ENCODE measurements at places on chromosomes 7 and 10.

DNA sequence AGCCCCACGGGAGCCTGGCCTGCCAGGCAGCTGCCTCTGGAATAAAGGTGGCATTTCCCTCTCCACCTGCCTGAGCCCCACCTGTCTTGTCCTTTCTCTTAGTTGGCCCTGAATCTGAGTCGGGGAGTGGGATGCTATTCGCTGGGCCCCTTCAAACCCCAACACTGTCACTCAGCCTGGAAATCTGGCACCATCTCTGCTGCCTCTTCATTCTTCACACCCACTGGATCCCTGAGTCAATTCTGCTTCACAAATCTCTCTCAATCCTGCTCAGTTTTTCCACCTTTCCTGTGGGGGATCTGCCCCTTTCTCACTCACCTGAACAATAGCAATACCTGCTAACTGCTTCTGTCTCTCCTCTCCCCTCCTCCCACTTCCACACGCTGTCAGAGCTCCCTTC, 10.6 kb downstream of the CRTAC1 start:
- DNase-seq = no peak

GRCh38 chr10:120278069-120278468, 179.0 kb upstream of the PLPP4 start:
- DNase-seq = no peak

- DNase-seq = no peak
Observed at GRCh38 chr7:55521512-55521911, 50.8 kb downstream of the VOPP1 start.

- DNase-seq = no peak
Observed at GRCh38 chr10:12629767-12630165, 280.4 kb downstream of the CAMK1D start.

DNA sequence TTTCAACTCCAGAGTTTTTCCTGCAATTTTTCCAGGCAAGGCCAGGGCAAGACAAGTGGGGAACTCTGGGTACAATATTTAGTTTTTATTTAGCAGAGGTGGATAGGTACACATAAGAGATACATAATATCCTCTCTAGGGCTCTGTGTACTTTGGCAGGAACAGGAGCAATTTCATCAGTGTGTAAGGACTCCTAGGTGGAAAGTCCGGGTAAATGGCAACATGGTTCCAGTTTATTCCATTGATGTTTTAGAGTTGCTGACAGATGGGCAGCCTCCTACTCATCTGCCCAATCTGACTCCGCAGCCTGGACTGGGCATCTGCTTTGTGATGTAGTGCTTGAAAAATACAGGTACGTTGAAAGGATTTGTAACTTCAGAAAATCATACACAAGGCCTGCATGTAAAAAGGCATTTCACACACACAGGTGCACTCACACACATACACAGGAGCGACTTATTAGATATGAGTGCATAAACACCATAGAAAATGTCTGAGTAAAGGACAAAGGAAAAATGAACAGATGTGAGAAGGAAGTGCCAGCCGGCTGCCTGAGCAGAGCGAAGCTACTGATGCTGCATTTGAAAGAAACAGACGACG, 5.7 kb downstream of the PON1 start:
- DNase-seq = no peak

DNA sequence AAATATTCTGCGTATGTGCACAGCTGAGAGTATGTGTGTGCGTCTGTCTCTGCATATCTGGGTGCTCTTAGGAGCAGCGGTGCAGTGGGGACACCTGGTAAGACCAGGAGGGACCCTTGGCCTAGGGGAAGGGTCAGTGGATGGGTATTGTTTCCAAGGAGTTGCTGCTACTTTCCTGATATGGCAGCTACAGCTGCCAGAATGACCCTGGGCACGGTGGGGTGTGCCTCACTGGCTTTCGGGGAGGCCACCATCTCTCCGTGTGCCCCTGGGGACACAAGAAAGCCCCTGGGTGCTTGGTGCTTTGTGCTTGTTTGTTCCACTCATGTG, 8.6 kb downstream of the PFKFB3 start:
- DNase-seq = peak; percentile 41

- DNase-seq = peak; percentile 83
Observed at GRCh38 chr7:137169282-137169698, 174.2 kb downstream of the PTN start.

GRCh38 chr10:122139627-122140170, 131.4 kb upstream of the BTBD16 start:
- peak; percentile 84 for DNase-seq

DNA sequence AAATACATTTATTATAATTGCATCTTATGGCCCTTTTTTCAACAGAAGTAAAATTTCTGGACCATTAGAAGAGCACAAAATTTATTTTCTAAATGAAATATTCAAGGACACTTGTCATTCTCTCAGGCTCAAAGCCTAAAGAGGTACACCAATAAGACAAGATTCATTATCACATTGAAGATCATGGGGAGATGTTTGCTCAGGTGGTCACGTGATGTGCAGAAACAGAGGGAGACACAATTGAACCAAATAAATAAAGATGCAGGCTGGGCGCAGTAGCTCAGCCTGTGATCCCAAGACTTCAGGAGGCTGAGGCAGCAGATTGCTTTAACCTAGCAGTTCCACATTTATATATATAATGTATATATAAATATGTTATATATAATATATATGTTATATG, 53.2 kb upstream of the TMEM254 start:
- no peak for DNase-seq

DNA sequence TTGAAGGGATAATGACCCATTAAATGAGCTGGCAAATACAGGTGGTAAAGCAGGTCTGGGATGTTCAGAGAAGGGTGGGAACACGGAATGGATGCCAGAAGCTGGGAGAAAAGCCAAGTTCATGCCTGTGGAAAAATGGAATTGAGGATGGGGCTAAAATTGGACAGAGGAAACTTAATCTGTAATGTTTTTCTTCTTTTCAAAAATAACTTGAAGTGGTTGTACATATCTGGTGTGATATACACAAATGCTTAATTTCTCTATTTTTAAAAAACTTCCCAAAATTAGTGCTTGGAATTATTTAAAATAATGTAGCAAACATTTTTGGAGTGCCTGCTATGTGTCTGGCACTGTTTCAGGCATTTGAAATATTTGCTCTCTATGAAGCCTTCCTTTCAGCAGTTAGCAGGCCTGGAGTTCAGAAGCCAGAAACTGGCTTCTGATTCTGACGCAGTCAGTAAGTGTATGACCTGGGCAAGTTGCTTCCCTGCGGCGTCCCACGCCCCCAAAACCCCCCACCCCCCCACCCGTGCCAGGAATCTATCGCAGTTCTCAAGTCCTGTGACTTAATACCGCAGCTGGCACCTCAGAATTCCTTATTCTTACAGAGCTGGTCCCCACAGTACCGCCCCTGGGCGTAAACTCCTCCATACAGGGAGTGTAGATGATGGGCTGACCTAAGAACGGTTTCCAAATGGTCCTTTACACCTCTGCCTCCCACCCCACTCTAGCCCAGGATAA, 828 bp upstream of the MALSU1 start:
- DNase-seq = peak; percentile 44

GRCh38 chr10:124748166-124748565, 4.0 kb upstream of the FAM53B start:
- no peak for DNase-seq

DNA sequence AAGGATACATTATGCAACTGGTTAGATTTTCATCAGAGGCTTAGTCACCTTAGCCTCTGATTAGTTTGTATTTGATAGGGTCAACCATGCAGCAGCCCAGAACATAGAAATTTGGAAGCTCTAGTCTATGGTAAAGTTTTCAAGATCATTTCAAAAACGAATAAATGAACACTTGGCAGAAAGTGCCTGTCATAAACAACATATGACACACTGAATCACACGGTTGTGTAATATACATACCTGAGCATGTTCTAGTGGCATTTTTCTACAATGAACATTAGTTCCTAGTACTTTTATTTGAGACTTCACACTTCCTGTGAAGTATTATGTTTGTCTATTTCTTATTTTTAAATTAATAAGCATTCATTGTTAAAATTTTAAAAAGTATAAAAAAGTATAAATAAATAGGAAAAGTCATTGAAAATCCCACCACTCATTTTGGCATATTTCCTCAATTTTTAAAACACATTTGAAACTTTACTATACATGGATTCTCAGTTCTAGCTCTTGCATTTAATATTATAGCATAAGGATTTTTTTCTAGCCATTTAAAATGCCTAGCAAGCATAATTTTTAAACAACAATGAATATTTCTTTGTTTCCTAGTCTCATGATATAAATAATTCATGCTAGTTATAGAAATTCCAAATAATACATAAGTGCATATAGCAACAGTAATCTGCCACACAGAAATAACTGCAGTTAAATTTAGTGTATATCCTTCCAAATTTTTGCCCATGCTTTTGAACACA, 25.7 kb upstream of the PRPS1L1 start:
- DNase-seq = no peak
